ENCODE measurements at places on chromosomes 12 and 14.

DNA sequence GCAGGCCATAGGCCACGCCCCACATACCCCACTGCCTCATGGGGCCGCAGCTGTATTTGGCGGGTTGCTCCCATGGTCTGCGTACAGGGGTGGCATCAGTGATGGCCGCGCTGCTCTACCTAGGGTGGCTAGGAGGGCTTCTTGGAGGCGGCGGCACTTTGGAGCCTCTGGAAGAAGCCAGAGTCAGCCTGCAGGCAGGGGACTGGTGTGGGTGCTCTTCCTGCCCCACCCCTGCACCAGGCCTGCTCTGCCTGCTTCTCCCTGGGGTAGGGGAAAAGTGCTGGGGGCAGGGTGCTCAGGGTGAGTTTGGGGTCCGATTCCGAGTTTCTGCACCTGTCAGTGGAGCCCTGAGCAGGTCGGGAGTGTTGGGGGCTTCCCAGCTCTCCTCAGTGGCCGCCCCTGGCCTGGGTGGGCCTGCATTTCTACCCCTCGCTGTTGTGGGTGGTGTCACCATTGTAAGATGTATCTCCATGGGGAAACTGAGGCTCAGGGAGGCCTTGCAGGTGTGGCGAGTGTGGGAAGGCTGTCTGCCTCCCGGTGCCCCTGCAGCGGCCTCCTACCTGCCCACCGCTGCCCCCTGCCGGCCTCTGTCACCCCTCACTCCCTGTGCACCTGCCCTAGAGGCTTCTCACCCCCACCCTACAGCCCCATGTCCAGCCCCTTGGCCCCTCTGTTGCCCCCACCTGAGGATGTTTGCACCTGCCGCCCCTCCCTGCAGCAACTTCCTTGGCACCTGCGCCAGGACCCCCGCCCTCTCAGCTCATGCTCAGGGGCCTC, 5.5 kb downstream of the CEP170B start:
- DNase-seq: peak; percentile 23

- no peak for DNase-seq
These were observed 73.7 kb downstream of the TBK1 start for GRCh38 chr12:64525461-64526160.

- no peak for DNase-seq
These were observed 3.3 kb downstream of the FLRT2 start for GRCh38 chr14:85533023-85533860.

DNA sequence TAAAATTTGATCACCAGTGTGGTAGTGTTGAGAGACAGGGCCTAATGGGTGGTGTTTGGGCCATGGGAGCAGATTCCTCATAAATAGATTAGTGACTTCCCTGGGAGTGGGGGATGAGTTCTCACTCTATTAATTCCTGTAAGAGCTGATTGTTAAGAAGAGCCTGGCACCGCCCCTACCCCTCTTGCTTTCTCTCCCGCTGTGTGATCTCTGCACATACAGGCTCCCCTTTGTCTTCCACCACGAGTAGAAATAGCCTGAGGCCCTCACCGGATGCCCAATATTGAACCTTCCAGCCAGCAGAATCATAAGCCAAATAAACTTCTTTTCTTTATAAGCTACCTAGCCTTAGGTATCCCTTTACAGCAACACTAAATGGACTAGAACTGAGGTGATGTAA, 31.9 kb upstream of the CAND1 start:
- no peak for DNase-seq

- DNase-seq: no peak
These were observed 198.5 kb downstream of the BMP4 start for GRCh38 chr14:53758141-53758540.

GRCh38 chr14:71716041-71716772, 216.0 kb upstream of the RGS6 start:
- DNase-seq: no peak

- no peak for DNase-seq
These were observed 9.7 kb downstream of the TCL1B start for GRCh38 chr14:95695913-95696312.

DNA sequence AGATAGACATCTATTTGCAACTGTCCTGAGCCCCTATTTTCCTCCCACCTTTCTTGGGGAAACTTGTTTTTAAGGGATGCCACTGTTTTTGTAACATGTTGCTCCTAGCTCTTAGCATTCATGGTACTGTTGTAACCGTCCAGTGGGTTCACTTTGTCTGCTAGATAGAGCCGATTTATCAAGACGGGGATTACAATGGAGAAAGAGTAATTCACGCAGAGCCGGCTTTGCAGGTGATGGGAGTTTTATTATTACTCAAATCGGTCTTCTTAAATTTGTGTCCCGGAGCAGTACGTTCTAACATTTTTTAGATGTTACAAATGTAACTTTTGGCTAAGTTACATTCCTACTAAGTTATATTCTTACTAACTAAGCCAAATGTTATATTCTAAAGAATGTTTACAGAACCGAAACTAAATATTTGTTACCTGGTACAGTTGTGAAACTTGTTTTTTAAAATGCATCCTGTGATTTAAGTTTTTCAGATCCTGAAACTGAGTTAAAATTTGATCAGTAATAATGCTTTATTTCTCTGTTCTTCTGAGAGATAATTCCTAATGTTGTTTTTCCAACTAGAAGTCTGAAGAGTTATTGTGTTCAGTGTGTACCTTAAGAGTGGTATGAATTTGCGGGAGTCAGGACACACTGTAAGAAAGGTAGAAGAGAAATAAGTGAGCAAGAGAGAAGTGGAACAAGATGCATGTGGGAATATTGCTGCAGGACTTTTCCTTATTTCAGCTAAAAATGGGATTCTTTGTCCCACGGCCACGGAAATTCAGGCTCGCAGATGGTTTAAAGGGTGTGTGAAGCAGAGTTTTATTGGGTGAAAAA, 20.6 kb upstream of the CLEC2D start:
- DNase-seq: no peak

GRCh38 chr14:50225974-50226297, 5.4 kb downstream of the SOS2 start:
- DNase-seq: no peak

GRCh38 chr14:24370748-24371147, 2.8 kb downstream of the NFATC4 start:
- no peak for DNase-seq

DNA sequence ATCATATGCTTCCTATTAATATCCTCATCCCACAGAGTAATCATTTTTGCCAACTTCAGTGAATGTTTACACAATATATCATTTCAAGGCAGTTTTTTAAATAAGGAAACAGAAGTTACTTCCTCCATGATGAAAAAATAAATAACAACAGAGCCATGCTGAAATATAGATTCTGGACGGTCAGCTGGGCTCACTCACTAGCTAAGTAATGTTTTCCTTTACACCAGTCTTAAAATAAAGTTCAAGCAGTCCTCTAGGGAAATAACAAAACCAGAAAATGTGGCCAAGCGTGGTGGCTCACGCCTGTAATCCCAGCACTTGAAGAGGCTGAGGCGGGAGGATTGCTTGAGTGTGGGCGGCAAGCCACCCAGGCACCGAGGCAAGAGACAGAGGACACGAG, 28.7 kb downstream of the AICDA start:
- no peak for DNase-seq

- DNase-seq: no peak
These were observed 135.7 kb downstream of the TMEM132C start for GRCh38 chr12:128402486-128403243.

DNA sequence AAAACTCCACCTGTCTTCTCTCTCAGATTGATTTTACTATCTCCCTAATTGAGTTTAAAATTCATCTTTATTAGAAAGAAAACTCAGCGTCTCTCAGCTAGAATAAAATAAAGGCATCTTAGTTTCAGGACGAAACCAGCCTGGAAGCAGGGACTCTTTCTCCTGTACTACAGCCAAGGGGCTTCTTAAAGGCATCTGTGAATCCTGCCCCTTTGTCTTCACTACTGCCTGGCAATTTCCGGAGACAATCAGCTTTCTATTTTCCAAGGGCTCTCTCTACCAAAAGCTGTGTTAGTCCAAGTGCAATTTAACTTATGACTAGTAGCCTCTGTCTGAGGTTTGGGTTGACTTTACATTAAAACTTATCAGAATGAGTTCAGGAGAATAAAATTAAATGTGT, 623.3 kb upstream of the FOXG1 start:
- no peak for DNase-seq

DNA sequence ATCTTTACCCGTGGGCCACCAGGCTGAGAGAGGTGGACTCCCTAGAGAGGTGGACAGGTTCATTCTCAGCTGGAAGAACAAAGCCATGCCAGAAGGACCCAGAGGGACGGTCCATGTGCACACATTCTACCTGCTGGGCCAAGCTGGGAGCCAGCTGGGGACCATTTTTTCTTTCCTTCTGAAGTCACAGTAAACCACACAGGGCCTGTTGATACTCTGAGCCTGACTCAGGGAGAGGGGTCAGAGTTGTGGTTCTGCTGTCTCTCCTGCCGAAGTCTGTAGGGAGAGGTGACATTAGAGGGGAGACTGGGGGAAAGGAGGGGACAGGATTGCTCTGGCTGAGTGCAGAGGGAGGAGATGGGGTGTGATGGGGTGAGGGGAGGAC, 148.6 kb downstream of the TSPAN9 start:
- no peak for DNase-seq

GRCh38 chr12:91567100-91567485, 384.5 kb upstream of the DCN start:
- DNase-seq: no peak

DNA sequence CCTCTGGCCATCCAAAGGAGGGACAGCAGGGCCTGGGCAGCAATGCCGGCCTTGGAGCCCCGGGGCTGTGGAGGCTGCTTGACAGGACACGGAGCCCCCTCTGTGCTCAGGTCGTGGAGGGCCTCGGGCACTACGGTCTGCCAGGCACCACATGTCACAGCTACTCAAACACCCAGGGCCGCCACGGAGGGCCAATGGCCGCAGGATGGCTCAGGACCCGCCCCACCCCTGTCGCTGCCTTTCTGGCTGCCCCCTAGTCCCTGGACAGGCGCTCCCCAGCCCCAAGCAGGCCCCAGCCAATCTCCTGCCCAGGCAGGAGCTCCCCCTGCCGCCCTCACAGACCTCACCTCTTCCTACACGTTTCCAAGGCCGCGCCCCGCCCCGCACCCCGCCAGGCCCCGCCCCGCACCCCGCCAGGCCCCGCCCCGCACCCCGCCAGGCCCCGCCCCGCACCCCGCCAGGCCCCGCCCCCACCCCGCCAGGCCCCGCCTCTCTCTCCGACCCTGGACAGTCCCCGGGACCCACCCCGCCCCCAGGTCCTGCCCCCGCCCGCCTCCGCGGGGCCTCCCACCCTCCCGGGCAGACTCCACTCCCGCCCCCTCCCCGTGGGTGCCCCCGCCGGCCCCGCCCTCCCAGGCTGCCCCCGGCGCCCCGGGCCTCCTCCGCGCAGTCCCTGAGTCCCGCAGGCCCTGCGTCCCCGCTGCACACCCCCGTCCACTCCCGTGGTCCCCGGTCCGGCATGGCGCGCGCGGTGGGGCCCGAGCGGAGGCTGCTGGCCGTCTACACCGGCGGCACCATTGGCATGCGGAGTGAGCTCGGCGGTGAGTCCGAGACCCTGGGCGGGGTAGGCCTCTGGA, at the start of gene ASPG:
Gene ASPG (plus strand): TSS at position 669 of the 857 bp plus-strand sequence. CDS start 71 bp downstream, at position 740.
- DNase-seq: no peak

DNA sequence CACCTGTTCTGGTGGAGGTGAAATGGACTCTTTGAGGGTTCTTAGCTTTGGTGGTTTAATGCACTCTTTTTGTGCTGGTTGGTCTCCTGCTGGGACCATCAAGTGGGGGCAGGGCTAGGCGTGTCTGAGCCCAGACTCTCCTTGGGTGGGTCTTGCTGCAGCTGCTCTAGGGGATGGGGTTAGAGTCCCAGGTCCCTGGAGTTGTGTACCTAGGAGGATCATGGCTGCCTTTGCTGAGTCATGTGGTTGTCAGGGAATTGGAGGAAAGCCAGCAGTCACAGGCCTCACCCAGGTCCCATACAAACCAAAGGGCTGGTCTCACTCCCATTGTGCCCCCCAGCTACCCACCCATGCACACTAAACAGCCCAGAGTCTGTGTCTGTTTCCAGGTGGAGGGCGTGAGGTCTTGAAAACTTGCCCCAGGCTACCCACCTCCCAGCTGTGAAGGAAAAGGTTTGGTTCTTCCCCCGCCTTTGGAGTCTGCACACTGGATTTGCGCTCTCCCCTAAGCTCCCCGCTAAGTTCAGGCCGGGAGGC, 387.7 kb downstream of the TMTC2 start:
- no peak for DNase-seq

GRCh38 chr14:64178814-64179213, 115.4 kb downstream of the ESR2 start:
- DNase-seq: no peak

DNA sequence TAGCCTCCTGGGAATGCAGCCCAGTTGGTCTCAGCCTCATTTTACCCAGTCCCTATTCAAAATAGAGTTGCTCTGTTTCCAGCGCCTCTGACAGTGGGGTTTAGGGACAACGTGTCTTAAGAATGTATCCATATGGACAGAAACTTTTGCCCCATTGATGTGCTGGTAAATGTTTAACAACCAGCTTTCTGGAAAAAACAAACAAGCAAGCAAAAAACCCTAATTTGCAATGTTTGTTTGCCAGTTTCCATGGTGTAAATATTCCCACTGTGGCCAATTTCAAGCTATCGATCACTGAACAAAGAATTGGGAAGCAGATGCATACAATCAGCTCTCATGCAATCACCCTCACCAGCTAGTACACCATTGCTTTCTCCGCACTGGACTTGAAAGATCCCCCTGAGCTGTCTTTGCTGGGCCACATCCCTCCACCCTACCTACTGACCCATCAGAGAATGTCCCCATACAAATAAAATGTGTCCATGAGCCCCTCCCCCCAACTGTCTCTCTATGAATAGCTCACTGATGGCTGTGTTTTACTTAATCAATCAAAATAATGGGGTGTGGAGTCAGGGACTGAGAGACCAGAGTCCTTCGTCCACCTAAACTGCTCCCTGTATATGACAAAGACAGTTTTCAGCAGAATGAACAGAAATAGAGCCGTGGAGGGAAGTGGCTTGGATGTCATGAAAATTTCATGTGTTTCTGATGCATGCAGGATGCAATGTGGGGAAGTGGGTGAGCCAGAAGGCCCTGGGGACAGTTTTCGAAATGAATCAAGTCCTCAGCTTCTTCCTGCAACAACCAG, 40.8 kb downstream of the CCDC60 start:
- no peak for DNase-seq

GRCh38 chr14:50321009-50321660, 9.0 kb downstream of the DMAC2L start:
- DNase-seq: peak; percentile 65

GRCh38 chr14:74905595-74906142, 17.4 kb downstream of the RPS6KL1 start:
- DNase-seq: peak; percentile 69
